Hippocampal formation (tissue), 2 donors: ENCODE measurements at places on chromosomes 1 and 21.

DNA sequence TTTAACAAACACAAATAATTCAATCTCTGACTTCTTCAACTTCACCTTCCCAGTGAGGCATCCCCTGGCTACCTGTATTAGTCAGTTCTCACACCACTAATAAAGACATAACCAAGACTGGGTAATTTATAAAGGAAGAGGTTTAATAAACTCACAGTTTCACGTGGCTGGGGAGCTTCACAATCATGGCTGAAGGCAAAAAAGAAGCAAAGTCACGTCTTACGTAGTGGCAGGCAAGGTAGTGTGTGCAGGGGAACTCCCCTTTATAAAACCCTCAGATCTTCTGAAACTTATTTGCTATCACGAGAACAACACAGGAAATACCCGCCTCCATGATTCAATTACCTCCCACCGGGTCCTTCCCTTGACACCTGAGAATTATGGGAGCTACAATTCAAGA is 478.5 kb downstream of the ADGRL2 start:
- no peak for DNase-seq

GRCh38 chr1:25046194-25046532 is 116.1 kb upstream of the RUNX3 start:
- no peak for DNase-seq

- DNase-seq: no peak
Measured at GRCh38 chr1:97567000-97567749, 353.7 kb downstream of the DPYD start.

DNA sequence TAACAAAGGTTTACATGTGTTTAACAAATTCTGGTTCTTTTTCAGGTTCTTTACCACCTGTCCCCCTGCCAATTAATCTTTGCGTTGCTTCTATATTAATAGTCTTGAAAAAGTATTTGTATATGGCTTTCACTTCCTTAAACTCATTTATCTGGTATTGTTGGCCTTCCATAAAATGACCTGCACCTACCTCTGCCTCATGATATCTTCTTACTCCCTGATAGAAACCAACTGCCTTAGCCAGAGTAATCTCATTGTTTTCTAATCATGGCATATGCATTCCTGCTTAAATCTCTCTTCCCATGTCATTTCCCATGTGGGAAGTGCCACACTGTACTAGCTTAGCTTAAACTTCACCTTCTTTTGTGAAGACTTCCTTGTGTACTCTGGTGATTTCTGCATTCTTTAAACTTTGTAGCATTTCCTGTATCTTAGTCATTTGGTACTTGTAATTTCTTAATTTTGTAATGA is 8.7 kb downstream of the SMG7 start:
- DNase-seq: no peak

DNA sequence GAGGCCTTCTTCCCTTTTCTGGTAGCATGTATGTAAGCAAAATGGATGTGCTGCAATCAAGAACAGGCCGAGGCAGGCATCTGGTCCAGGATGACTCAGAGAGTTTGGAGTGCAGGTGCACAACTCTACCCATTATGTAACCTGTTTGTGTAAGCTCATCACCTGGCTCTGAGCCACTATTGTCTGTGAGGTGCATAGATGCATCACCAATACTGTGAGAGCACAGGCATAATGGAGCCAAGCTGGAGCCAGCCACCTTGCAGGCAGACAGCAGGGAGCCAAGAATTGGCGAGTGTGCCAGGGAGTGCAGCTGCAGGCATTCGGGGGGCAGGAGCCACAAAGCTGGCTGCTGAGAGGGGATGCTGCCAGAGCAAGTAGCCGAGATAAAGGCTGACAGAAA is 549.9 kb upstream of the RGS18 start:
- DNase-seq: no peak

GRCh38 chr1:44239331-44239960 is 26.2 kb downstream of the DMAP1 start:
- DNase-seq: no peak

- DNase-seq: no peak
Measured at GRCh38 chr1:155950829-155951228, 9.4 kb downstream of the RXFP4 start.

GRCh38 chr1:64755361-64755760 is 10.5 kb downstream of the RAVER2 start:
- DNase-seq: no peak

GRCh38 chr1:119102051-119102450 is 38.4 kb downstream of the WARS2 start:
- no peak for DNase-seq

- no peak for DNase-seq
Measured at GRCh38 chr21:23488245-23488644, 2119.0 kb downstream of the MRPL39 start.

- no peak for DNase-seq
Measured at GRCh38 chr1:33718186-33718585, 145.7 kb upstream of the HMGB4 start.

DNA sequence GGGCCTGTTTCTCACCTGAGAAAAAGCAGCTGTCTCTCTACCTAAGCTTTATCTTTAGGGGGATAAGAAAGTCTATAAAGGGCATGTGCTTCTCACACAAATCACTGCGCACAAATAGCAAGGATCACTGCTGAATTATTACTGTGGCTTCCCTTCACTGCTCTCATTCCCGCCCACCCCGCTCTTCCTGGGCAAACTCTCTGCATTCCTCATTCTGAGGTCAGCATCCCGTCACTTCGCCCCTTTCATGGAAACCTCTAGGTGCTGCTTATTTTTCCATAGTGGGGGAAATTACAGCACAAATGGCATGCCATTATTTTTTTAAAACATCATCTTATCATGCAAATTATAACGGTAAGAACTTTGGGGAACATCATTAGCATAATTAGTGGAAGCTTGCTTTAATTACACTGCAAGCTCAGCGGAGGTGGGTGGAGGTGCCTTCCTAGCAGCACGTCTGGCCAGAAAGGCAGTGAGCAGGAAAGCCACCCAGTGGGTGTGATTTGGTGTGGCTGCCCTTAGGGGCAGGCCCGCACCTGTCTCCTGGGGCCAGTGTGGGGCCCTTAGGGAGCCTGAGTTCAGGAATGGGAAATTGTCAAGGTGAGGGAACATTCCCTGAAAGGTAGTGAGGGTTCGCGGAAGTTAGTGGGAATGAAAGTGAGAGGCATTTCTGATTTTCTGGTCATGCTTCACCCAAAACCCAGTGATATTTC is 105.9 kb downstream of the LAMC2 start:
- DNase-seq: no peak

DNA sequence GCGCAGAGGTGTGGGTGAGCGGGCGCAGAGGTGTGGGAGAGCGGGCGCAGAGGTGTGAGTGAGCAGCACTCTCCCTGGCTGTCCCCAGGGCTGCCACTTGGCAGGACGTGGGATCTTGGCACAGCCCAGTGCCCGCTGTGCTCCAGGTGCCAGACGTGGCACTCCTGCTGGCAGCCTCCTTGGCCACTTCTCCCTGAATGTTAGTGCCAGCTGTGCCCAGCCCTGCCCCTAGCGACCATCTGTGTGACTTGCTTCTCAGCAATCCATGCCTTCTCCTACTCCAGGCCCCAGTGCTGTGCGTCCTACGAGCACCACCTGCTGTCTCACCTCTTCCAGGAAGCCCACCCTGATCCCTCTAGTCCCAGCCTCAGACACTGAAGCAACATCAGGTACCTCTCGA is 30.5 kb downstream of the KRTAP10-1 start:
- no peak for DNase-seq

DNA sequence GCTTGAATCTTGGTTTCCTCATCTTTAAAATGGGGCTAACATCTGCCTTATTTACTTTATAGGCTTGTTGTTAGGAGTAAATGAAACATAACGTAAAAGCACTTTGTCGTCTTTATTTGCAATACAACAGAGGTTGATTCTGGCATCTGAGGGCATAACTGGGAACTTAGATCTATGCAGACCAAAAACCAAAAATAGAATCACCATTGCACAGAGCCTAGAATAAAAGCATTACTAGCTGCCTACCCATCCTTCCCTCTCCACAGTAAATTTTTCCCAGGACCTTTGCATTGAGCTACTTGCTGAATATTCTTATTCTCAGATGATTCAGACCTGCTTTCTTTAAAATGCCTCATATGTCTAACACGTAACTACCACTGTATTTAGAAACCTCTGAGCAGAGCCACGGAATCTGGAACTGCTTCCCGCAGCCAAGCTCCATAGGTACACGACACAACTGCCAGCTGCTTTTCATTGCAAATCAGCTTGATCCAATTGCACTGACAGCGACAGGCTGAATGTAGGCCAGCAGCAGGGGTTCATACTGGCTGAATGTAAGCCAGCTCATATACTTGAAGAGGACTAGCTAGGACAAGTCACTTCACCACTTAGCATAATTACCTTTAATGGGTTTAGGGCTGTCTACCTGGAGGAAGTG is 33.2 kb upstream of the SERBP1 start:
- DNase-seq: no peak

GRCh38 chr1:24900486-24900849 is 29.6 kb downstream of the RUNX3 start:
- DNase-seq: no peak

GRCh38 chr1:67647814-67648358 is 37.1 kb upstream of the GADD45A start:
- no peak for DNase-seq

DNA sequence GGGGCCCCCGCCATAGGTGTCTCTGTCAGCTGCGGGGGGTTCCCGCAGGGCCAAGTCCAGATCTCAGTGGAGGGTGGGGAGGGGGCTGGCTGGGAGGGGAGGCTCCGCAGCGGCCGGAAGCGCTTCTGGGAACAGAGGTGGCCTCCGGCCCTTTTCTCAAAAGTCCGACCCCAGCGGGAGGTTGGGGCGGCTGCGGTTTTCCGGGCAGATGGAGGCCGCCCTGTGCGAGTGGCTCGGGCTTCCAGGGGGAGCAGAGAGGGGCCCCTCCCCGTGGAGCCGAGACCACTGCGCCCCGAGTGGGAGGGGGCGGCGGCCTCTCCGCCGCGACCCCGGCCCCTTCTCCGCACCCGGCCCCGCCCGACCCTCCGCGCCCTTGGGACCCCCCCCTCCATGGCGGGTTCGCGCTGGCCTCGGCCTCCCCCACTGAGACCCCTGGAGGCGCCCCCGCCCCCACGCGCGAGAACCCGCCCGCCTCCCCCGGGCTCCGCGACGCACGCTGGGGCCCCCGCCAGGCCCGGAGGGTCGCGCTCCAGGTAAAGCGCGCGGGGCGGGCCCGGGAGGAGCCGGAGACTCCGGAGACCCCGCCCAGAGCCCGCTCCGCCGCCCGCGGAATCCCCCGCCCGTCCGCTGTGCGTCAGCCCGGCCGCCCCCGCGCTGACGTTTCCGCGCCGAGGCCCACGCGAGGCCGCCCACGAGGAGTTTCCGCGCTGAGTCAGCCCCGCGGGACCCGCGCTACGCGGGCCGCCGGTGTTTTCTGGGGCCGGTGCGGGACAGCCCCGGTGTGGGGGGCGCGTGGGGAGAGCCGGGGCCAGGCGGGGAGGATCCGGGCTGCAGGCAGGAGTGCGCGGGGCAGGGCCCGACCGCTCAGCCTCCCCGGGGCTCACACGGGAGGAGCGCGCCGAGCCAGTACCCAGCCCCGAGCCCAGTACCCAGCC is 5.2 kb downstream of the TNFRSF18 start:
- DNase-seq: no peak

- no peak for DNase-seq
Measured at GRCh38 chr1:172627702-172628101, 31.2 kb upstream of the FASLG start.

DNA sequence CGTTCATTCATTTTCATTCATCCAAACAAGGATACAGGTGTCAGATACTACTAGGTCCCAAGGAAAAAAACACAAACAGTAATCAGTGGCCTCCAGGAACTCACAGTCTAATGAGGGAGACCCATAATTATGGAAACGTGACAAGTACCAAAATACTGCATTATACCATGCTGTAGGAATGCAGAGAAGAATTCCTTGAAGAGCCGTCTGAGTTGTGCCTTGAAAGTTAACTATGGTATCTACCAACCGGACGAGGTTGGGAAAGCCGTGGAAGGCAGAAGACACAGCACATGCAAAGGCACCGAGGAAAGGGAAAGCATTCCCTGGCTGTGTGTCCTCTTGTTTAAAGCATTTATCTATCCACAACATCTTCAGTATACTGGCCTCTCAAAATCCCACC is 206.0 kb downstream of the DAB1 start:
- DNase-seq: no peak

GRCh38 chr1:31069392-31069791 is 3.9 kb upstream of the PUM1 start:
- DNase-seq: no peak

- no peak for DNase-seq
Measured at GRCh38 chr1:17024721-17025120, 13.0 kb upstream of the ATP13A2 start.

GRCh38 chr1:58888833-58889232 is 105.0 kb upstream of the JUN start:
- DNase-seq: no peak

DNA sequence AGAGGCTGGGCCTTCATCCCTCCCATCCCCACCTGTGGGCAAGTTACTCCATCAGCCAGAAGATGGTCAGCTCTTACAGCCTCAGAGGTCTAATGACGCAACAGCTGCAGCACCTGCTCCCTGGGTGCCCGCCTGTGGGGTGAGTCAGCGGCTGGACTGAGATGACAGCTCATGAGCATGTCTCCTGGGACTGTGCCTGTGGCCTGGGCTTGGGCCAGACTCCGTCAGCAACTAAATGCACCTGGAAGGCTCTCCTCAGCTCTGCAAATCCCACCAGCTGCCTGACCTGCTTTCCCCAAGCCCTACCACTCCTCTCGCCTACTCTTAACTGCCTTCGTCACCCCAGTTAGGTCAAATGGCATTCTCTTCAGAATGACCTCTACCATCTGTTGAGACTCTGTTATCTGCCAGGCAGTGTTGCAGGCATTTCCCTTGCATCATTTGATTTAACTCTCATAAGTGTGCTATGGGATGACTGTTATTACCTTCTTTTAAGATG is 47.7 kb downstream of the ETS2 start:
- DNase-seq: no peak

DNA sequence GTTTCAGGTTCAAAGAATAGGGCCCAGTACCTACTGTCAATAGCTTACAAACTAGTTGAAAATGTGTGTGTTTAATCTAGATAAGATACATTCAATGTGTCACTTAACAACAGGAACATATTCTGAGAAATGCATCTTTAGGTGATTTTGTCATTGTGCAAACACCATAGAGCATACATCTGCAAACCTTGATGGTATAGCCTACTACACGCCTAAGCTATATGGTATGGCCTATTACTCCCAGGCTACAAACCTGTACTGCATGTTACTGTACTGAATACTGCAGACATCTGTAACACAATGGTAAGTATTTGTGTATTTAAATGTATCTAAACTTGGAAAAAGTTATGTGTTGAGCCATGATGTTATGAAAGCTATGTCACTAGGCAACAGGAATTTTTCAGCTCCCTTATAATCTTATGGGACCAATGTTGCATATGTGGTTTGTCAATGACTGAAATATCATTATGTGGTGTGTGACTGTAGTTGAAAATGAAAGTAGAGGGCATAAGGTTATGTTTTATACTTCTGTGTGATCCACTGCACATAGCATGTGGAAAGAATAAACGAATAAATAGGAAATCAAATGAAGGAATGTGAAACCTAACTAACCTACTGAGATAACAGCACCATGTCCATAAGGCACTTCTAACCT is 129.0 kb upstream of the CAMK1G start:
- DNase-seq: no peak
